ENCODE measurements at places on chromosomes 16 and 17.

GRCh38 chr17:59437791-59438281 lies 106.4 kb downstream of the YPEL2 start:
- no peak for DNase-seq

- no peak for DNase-seq
Measured at GRCh38 chr17:37310940-37311339, 64.8 kb upstream of the C17orf78 start.

GRCh38 chr17:15413101-15413771 lies 54.2 kb downstream of the CDRT4 start:
- no peak for DNase-seq

GRCh38 chr16:31496670-31497069 lies 11.5 kb downstream of the RUSF1 start:
- no peak for DNase-seq

GRCh38 chr16:87094556-87094865 lies 222.7 kb downstream of the C16orf95 start:
- DNase-seq, result no peak

- no peak for DNase-seq
Measured at GRCh38 chr16:19850131-19850817, 34.4 kb downstream of the GPRC5B start.

GRCh38 chr16:84585886-84586285 lies 32.0 kb downstream of the COTL1 start:
- peak; percentile 59 for DNase-seq

DNA sequence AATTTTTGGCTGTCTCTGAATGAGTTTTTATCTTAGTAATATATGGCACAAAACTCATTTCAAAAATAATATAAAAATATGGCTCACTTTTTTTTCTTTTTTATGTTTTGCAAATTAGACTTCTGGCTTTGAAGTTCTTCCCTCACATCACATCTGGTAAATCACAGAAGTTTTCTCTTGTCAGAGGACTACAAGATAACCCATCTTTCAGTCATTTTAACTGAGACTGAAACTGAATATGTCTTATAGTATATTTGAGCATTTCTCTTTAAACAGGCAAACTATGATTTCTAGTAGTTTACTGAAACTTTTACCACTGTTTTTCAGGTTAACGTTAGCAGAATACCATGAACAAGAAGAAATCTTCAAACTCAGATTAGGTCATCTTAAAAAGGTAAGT lies 51.1 kb upstream of the MRC2 start:
- DNase-seq, result no peak

DNA sequence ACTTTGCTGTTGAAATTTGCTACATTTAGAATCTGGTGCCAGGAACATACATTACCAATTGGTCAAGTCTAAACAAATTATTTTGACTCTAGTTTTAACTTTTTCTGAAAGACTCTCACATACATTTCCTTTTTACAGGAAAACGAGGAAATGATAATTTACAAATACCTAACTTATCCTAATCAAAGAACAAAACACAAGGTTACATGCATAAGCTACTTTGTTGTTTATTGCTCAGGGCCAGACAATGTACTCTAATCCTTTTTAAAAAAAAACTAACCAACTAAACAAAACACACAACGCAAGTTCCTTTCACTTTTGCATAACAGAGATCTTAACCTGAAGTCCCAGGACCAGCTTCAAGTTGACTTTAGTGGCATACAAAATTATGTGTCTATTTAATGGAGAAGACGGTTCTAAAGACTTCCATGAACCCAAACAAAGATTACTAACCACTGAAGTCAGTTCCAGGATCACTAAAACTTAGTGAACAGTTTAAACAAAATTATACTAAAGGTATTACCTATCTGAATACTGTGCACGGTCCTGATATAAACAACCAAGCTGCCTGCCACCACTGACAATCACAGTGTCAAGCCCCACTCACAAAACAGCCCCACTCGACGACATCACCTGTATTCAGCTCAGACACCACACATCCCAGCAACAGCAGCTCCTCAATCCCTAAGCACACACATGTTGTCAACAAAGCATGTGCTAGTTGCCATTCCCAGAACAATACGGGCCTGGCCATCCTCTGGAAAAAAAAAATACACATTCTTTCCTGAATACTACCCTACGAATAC lies 1.9 kb downstream of the ZNF652 start:
- DNase-seq, result no peak

GRCh38 chr16:87840271-87840978 lies 28.9 kb downstream of the SLC7A5 start:
- peak; percentile 58 for DNase-seq

GRCh38 chr17:8062807-8063483 lies 24.1 kb downstream of the ALOX15B start:
- DNase-seq, result no peak

DNA sequence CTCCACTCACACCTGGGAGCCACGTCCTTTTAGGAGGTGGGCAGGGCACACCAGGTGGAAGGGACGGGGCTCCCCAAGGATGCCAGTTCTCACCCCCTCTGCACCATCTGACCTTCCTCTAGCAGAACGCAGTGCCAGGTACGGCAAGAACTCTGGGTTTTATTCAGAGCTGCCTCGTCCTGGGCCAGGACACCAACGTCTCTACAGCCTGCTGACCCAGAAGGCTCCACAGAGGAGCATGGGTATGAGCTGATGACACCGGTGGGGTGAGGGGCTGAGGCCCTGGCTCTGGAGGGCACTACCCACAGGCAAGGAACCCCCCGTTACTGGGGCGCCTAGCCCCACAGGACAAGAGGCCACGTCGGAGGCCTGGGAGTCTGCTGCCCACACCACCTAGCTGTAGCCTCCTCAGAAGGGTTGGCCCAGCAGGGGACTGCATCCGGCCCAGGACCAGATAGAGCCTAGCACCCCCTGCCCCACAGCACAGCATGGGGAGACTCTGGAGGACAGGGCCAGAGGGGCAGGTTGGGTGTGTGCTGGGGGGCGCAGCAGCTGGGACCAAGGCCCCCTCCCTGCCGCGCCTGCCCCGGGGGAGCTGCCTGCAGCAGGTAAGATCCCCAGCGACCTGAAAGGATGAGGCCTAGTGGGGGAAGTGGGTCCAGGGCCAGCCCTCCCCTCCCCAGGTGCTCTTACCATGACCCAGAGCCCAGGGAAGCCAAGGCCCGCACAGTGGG lies 13.9 kb downstream of the BCAR1 start:
- DNase-seq, result peak; percentile 44

DNA sequence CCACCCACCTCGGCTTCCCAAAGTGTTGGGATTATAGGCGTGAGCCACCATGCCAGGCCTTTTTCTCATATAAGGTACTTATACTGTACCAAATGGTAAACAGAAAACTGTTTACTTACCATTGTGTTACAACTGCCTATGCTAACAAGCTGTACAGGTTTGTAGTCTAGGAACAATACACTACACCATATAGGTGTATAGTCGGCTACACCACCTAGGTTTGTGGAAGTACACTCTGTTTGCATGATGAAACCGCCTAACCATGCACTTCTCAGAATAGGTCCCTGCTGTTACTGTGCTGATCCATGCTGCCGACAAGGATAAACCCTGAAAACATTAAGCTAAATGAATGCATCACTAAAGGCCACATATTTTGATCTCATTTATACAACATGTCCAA lies 18.9 kb downstream of the DNAJA2 start:
- no peak for DNase-seq

- DNase-seq, result no peak
Measured at GRCh38 chr17:39212841-39213480, 12.8 kb downstream of the STAC2 start.
